NCI-H1436 treated with DMSO at 0.1 percent for 48 hours (cell line): ENCODE measurements at places on chromosomes 2 and 18.

DNA sequence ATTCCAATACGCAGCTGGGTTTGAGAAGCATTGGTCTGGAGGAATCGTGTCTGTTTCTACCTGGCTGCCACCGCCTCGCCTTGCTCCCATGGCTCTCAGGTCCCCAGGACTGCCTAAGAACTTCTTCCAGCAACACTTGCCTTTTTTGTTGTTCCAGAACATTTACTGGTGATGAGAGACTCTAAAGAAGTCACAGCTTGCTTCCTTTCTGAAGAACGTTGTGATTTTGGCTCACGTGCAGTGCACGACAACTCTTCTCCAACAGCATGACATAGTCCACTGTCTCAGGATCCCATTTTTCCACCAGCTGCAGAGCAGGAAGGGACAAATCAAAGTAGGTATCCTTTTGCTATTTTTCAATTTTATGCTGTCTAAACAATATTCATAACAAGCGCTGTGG, 940.9 kb downstream of the SLC4A3 start:
- no peak for DNase-seq

DNA sequence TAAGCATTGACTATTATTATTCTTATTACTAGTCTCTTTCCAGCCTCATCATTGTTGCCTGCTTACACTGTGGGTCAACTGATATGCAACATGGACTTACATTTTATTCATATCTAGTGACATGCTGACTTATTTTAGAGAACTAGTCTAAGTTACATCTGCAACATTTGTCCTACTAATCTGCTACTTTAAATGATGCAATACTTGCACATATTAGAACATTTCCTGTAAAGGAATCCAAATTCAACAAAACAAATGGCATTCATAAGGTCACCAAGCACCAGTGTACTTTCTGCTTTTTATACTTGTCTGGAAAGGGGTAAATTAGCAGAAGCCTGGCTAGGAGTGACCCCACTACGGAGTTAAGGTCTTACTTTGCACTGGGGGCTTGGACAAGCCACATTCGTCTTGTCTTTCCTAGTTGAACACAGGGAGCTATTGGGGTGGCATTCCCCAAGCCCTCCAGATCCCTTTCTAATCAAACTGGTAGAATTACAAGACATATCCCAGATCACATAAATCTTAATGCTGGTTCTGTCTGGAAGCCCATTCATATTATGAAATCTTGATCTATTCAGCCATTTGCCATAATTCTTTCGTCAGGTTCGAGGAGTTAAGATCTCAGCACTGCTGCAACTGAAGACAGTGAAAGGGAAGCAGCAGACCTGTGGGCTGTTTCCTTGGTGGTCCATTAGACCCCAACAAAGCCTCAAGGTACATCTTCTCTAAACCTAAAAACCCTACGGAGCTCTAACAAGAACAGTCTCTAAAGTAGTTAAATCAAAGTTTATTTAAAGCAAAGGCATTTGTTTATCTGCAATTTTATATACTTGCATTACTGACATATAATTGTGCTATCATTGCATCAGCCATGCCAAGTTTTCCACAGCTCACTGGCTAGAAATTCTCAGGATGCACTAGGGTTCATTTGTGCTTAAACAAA, 49.9 kb upstream of the RTN4 start:
- DNase-seq: no peak

GRCh38 chr2:64594226-64594989, 59.3 kb downstream of the SERTAD2 start:
- DNase-seq: no peak

DNA sequence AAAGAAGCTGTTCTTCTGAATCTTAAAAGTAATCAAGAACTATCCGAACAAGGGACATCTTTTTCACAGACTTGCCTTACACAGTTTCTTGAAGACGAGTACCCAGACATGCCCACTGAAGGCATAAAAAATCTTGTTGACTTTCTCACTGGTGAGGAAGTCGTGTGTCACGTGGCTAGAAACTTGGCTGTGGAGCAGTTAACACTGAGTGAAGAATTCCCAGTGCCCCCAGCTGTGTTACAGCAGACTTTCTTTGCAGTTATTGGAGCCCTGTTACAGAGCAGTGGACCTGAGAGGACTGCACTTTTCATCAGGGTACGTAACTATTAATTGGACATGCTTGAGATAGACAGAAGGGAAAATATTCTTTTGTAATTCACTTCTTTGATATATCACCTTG, 2.4 kb downstream of the MRPL44 start:
- no peak for DNase-seq

DNA sequence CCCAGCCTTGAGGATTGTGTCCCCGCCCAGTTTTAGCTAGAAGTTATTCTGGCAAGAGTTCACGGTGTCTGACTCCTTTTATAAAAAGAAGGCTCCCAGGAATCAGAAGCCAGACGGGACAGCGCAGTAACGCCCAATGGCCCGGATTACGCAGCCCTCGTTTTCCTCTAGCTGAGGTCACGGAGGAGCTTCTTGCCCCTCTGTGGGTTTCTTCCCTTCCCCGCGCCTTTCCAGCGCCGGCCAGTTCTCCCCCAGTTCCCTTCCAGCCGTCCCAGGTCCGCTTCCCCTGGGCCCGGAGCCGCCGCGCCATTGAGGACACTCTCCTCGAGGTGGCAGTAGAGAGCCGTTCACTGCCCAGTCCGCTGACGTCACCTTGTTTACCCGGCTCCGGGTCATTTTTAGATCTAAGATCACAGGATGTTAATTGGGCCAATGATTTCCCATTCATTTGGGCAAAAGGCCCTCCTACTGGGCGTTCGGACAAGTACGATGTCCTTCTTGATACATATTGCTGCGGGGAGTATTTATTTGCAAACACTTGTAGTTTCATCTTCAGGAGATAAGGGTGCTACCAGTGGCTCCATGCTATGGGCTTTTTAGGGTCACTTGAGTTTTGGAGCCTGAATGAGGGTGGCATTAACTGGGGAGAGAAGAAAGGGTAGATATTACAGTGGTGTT, 81.5 kb upstream of the PPM1B start:
- peak; percentile 10 for DNase-seq

GRCh38 chr2:128473175-128474035, 154.7 kb upstream of the HS6ST1 start:
- no peak for DNase-seq

GRCh38 chr2:1704631-1705556, 39.4 kb downstream of the PXDN start:
- no peak for DNase-seq

- no peak for DNase-seq
Measured at GRCh38 chr2:111671426-111672150, 212.4 kb downstream of the ANAPC1 start.
